ENCODE measurements at places on chromosomes 16 and 17.

GRCh38 chr16:20791923-20792612, 14.2 kb downstream of the ERI2 start:
- no peak overlapping the region for H3K27ac ChIP-seq
- H3K4me3 ChIP-seq: no peak overlapping the region
- H3K27me3 ChIP-seq: no peaks in the 10 kb centered on the region
- no peaks in the 10 kb centered on the region for H3K36me3 ChIP-seq

- no peak overlapping the region for H3K27ac ChIP-seq
- no peaks in the 10 kb centered on the region for H3K4me1 ChIP-seq
- H3K4me3 ChIP-seq: no peak overlapping the region
- DNase-seq: no peak
- H3K36me3 ChIP-seq: no peaks in the 10 kb centered on the region
- H3K27me3 ChIP-seq: no peaks in the 10 kb centered on the region
Measured at GRCh38 chr16:28324235-28324886, 32.0 kb downstream of the SBK1 start.

DNA sequence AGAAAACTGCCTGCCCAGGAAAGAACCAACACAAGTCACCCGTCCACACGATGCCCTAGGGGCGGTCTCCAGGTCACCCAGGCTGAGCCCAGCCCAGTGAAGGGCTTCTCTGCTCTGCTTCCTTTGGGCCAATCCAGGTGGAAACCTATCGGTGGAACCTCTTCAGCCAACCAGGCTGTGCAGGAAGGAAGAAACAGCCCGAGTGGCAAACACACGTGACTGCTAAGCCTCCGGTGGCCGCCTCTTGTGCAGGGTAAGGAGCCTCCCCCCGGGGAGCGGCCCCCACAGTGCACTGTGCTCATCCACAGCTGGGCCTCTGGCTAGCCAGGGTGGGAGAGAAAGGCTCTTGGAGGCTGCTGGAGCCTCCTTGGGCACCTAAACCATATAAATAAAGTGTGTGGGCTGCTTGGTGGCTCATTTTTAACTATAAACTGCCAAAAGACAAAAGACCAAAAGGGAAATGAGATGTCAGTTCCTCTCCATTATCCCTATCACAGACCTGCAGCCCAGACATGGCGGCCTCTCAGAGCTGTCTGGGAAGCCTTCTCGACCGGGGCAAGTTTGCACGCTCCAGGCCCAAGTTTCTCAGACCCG, 2.4 kb downstream of the RTN4RL1 start:
- H3K27me3 ChIP-seq: peaks cover 23% of the 10 kb centered on the region
- no peak for DNase-seq
- H3K36me3 ChIP-seq: no peaks in the 10 kb centered on the region

GRCh38 chr17:50129728-50130558, at the start of gene SAMD14:
Gene SAMD14, minus strand, starts transcription at chr17:50130160. Its CDS starts 5,201 bp downstream, at chr17:50124959.
- H3K27ac ChIP-seq: no peak within 1 kb of the TSS
- H3K27me3 ChIP-seq: no peaks in the 10 kb centered on the region
- H3K4me1 ChIP-seq: peaks cover 22% of the 10 kb centered on the region
- H3K4me3 ChIP-seq: peak within 1 kb of the TSS; percentile 71
- DNase-seq: peak; percentile 67

- no peaks in the 10 kb centered on the region for H3K36me3 ChIP-seq
- H3K27ac ChIP-seq: no peak overlapping the region
- DNase-seq: no peak
- H3K27me3 ChIP-seq: no peaks in the 10 kb centered on the region
- no peak overlapping the region for H3K4me3 ChIP-seq
Measured at GRCh38 chr16:19033761-19034160, 33.7 kb upstream of the COQ7 start.

DNA sequence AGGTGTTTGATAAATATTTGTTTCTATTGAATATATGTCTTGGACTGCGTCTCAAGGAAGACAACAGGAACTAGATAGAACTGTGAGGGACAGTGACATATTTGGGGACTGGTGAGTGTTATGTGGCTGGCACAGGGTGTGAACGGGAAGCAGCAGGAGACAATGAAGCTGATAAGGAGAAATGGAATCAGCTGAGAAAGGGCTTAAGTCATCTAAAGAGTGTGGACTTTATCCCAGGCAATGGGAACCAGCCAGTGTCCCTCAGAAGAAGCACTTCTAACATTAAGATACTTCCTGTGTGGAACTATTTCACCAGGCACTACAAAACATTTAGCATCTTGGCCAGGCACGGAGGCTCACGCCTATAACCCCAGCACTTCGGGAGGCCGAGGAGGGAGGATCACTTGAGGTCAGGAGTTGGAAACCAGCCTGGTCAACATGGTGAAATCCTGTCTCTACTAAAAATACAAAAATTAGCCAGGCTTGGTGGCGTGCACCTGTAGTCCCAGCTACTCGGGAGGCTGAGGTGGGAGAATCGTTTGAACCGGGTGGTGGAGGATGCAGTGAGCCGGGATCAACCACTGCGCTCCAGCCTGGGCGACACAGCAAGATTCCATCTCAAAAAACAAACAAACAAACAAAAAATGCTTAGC, 41.2 kb downstream of the ARHGAP17 start:
- peaks cover 28% of the 10 kb centered on the region for H3K4me1 ChIP-seq
- no peak for DNase-seq
- peaks cover 40% of the 10 kb centered on the region for H3K36me3 ChIP-seq
- no peak overlapping the region for H3K27ac ChIP-seq
- H3K27me3 ChIP-seq: no peaks in the 10 kb centered on the region
- H3K4me3 ChIP-seq: no peak overlapping the region

DNA sequence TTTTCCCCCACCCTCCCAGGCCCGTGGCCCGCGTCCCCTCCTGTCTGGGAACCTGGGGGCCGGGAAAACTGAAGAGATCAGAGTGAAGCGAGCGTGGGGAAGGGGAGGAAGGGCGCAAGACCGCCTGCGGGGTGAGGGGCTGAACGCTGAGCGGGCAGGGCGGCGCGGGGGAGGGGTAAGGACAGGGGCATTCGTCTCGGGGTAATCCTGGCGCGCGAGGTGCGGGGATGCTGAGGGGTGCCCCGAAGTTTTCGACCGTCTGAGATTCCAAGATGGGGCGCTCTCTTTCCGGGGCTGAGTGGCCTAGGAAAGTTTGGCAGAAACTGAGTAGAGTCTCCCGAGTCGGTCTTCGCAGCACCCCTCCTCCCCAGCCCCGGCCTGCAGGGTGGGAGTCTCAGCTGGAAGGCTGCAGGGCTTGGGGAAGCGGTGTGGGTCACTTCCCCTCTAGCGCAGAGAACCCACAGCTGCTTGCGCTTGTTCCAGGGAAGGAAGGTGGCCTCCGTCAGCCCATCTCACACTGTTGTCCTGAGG, 555 bp downstream of the TTYH2 start:
- H3K4me3 ChIP-seq: peak overlapping the region; percentile 86
- peaks cover 13% of the 10 kb centered on the region for H3K36me3 ChIP-seq
- DNase-seq: no peak

DNA sequence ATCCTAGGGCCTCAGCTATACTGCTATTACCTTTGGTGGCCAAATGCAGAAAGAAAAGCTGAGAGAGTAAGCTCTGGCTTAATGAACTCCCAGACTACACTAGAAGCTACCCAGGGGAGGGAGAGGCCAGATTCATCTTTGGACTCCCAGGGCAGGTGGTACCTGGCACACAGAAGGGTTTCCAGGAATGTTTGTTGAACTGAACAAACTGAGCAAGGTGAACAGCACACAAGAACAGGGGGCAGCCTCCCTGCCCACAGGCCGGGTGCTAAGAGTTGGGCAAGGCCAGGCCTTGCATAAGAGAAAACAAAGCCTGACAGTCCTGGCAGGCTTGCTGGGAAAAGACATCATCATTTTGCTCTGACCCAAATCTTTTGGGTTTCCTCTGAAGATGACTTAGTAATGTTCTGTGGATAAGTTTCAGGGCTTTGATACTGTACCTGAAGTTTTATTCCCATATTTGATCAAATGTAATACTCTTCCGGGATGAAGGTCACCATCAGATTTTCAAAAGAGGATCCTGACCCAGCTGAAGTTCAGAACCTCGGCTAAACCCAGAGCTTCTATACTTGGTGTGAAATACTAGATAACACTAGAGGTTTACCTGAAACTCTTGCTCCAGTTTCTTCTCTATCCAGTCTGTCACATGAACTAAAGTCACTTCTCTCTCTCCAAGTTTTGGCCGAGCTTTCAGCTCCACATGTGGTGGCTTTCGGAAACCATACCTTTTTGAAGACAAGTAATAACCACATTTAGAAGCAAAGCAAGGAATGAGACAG, 20.5 kb upstream of the ERN1 start:
- H3K4me3 ChIP-seq: no peak overlapping the region
- peak; percentile 73 for DNase-seq
- peaks cover 11% of the 10 kb centered on the region for H3K4me1 ChIP-seq
- peak overlapping the region; percentile 45 for H3K27ac ChIP-seq
- no peaks in the 10 kb centered on the region for H3K27me3 ChIP-seq
